Uterus (tissue), 4 donors: ENCODE measurements at places on chromosomes 2 and 18.

GRCh38 chr2:224110811-224111210 lies 71.7 kb upstream of the SERPINE2 start:
- DNase-seq, result no peak

DNA sequence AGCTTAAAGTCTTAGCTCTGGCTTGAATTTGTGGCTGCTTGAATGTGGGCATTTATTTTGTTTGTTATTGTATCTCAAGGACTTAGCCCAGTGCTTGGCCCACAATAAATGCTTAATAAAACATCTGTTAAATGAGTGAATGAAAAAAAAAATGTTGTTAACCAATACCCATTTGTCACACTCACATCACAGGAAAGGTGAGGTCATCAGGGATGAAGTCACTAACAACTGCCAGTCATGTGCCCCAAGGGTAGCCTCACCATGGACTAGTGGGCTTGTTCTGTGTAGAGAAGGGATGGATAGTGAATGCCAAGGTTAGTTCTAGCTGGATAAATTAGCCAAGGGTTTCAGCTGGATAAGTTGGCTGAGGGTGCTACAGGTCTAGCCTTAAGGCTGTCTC lies 3.0 kb downstream of the NRBP1 start:
- no peak for DNase-seq

DNA sequence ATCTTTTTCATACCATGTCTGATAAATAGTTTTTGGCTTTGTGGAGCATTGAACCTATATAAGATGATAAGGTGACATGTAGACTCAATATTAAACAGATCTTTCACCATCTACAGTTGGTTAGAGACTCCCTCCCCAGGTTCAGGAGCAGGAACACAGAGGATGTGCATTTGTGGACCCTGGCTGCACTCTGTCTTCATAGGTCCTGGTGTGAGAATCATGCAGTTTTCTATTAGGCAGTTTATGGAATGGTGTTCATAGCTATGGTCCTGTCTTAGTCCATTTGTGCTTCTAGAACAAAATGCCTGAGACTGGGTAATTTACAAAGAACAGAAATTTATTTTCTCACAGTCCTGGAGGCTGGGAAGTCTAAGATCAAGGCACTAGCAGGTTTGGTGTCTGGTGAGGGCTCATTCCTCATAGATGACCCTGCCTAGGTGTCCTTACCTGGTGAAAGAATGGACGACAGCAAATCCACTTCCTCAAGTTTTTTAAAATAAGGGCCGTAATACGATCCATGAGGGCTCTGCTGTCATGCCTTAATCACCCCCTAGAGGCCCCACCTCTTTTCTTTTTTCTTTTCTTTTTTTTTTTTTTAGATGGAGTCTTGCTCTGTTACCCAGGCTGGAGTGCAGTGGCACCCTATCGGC lies 35.3 kb upstream of the FAM98A start:
- DNase-seq, result no peak

DNA sequence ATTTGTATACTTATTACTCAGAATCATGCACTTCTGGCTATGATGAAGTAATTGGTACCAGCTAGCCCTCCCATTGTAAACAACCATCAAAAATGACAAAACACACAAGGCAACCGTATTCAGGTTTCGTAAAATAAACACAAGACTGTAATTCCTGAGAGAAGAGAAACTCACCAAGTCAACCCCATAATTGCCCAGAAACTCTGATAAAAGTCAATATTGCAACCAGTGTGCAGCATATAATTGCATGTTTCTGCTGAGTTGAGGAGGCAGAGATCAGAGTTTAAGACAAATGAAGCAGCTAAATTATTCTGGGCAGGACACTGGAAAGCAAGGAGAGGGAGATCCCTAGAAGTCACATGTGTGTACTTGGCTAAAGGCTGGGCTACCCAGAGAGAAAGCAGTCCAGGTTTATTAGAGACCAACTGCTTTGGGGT lies 90.3 kb downstream of the ROCK2 start:
- DNase-seq, result no peak

GRCh38 chr2:180607514-180608049 lies 372.8 kb upstream of the UBE2E3 start:
- DNase-seq, result no peak

- no peak for DNase-seq
These were observed 18.6 kb downstream of the ADCYAP1 start for GRCh38 chr18:923144-923866.

DNA sequence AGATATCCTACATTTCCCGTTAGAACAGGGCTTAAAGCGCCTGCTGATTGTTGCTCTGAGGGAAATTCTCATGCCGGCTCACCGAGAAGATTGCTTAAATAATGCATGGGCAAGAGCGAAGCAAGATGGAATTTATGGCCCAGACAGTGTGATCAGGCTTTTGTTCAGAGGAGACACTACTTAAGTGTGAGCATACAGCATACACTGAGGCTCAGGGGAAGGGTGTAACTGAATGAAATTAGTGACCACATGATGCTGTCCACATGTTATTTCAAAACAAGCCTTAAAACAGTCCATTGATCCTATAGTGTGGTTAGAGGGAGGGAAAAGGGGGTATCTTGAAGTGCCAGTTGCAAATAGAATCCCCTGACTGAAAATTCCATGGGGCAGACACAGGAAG lies 125.5 kb downstream of the RAPGEF4 start:
- DNase-seq, result no peak

DNA sequence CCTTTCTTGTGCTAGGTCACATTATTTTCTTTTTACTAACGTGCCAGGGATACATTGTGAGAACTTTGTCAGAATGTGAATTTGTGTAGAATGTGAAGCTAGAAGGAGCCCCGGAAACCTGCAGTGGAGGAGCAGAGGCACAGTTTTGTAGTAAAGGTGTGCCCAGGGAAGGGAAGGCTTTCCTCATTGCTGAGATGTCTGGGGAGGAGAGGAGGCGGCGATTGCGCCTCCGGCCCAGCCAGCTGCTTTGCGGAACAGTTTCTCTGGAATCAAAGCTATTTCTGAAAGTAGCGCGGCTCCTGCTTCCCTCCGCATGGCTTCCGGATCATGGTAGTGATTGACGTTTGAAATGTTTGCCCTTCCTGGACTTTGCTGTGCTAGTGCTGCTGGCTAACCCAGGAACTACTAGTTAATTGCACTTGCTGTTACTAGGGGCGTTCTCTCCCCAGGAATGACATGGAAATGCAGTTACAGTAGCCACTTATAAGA lies 83.1 kb upstream of the RBM44 start:
- no peak for DNase-seq

DNA sequence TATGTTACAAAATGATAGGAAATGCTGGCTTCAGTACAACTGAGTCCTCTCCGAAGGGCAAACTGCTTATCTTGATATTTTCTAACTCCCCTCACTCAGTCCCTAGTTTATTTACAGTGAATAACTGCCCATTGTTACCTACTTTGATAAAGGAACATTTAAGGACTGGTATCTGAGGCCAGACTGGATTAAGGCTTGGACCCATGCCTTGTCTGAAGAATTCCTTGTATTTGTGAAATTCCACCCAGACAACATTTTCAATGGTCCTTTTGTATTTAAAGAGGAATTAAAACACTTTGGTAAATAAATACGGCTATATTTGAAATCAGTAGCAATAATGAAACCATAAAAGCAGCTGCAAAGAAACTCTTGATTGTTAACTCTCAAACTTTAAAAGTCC lies 58.3 kb downstream of the PELI1 start:
- DNase-seq, result no peak
